Substantia nigra (tissue), 51 donors: ENCODE measurements at places on chromosomes 7 and 10.

GRCh38 chr10:18140149-18140956, at the start of gene CACNB2:
Gene CACNB2, plus strand, starts transcription at chr10:18140424.
- DNase-seq = peak; percentile 58

GRCh38 chr10:122490786-122491680, 29.7 kb downstream of the HTRA1 start:
- no peak for DNase-seq

DNA sequence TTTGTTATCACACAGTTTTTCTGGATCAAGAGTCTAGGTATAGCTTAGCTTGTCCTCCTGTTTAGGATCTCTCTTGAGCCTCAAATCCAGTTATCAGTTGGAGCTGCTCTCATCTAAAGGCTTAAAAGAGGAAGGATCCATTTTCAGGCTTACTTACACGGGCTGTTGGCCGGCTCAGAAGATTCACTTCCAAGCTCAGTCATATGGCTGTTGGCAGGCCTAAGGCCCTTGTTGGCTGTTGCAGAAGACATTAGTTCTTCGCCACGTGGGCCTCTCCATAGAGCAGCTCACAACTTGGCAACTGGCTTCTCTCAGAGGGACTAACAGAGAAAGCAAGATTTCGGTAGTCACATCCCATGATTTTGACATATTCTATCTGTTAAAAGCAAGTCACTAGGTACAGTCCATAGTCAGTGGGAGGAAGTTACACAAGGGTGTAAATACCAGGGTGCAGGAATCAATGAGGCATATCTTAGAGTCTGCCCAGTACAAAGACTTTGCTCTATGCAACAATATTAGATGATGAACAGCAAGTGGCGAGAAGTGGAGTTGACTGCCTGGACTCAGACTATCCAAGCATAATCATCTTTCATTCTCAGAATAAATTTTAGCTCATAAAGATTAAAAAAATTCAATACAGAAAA, 280.1 kb upstream of the MBL2 start:
- no peak for DNase-seq

DNA sequence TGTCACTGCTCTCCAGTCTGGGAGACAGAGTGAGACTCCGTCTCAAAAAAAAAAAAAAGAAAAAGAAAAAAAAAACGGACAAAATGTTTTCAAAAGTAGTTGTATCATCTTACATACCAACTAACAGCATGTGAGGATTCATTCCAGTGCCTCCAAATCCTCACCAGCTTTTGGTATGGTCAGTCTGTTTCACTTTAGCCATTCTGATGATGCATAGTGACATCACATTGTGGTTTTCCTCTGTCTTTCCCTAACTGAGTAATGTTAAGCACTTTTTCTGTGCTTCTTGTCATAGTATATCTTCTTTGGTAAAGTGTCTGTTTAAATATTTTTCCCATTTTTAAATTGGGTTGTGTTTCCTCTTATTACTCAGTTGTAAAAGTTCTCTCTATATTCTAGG, 251.4 kb upstream of the CTBP2 start:
- no peak for DNase-seq

DNA sequence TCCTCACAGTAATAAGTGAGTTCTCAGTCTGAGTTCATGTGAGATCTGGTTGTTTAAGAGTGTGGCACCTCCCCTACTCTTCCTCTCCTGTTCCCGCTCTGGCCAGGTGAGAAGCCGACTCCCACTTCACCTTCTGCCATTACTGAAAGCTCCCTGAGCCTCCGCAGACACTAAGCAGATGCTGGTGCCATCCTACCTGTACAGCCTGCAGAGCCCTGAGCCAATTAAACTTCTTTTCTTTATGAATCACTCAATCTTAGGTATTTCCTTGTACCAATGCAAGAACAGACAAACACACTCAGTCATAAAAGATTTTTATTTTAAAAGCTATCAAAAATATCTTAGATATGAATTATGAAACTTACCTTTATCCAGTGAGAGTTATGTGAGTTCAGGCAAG, 39.5 kb upstream of the PFKP start:
- DNase-seq = no peak

GRCh38 chr10:111102359-111102837, 25.6 kb downstream of the ADRA2A start:
- no peak for DNase-seq

- no peak for DNase-seq
Observed at GRCh38 chr7:85733169-85733915, 546.5 kb upstream of the SEMA3D start.
